ENCODE measurements at places on chromosomes 3 and 15. TPM values are rescaled to one million over a fixed set of nuclear protein-coding genes. Genes with fewer than 3 reads are reported as not detected.

Gene SUSD5
- 1.9 TPM for total RNA-seq

Gene FRG2C
- not detected for total RNA-seq

Gene TLR9
- 1.0 TPM for total RNA-seq

DNA sequence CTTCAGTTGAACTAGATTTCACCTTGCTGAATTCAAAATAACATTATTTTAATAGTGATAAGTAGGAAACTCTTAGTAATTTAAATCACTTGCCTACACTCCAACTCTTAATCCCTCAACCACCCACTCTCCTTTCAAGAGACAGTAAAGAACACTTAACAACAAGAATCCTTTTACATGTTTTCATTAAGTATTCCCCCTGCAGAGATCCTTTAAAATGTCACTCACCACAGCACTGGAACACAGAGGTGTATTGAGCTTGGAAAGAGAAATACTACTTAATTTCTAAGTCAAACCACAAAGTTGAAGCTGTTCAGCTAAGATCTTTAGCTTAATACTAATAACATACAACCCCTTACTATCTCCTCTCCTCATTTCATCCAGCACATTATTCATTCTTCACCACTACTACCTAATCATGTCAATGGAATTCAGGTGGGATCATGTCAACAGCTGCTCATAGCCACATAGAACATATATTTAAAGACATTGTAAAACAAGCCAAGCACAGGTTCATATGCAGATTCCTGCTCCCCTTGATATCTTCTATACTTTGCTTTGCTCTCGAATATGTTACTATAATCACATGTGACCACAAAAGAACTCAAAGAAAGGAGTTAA is 40.5 kb downstream of the IMPG2 start:
- H3K27ac ChIP-seq: no peak overlapping the region
- no peaks in the 10 kb centered on the region for H3K27me3 ChIP-seq
- no peak overlapping the region for H3K4me3 ChIP-seq
- no peak for DNase-seq
- H3K4me1 ChIP-seq: no peaks in the 10 kb centered on the region

DNA sequence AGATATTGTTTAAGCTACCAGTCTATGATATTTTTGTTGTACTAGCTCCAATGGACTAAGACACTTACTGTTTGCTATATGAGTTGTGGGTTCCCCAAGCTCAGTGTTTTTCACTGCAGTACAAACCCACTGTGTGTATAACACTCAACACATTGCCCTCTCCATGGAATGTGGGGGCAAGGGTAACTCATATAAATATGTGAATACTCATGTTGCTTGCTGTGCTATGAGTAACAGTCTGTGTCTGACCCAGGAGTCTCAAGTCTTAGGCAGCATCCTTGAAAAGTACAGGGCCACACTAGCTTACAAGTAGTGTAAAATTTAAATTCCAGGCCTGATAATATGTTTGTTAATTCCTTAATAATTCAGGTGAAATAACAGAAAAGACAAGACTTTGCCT is 22.5 kb upstream of the CNTN3 start:
- H3K27ac ChIP-seq: no peak overlapping the region
- no peaks in the 10 kb centered on the region for H3K27me3 ChIP-seq
- no peak for DNase-seq
- no peak overlapping the region for H3K4me3 ChIP-seq
- no peaks in the 10 kb centered on the region for H3K4me1 ChIP-seq
- no peaks in the 10 kb centered on the region for H3K36me3 ChIP-seq

Measured in lower lobe of right lung (tissue), 2 donors.